ENCODE measurements at places on chromosomes 4 and X.
A peak's percentile ranks its signal among the peaks of the same experiment; 100 is the strongest.

DNA sequence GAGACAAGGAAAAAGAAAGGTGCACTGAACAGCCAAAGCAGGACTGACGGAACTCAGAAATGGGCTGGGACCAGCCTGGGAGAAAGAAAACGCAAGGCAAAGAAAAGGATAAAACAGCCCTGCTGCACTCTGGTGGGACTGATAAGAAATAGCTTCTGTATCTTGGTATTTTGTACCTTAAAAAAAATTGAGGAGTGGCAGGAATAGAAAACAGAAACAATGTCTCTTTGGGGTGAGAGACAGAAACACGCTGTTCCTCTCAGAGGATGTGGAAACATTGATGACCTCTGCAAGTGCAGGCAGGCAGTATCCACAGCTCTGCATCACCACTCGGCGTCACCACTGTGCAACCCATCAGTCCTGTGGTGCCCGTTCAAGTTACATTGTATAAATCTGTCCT, 152.5 kb upstream of the SPRY1 start:
- DNase-seq: peak; percentile 7

DNA sequence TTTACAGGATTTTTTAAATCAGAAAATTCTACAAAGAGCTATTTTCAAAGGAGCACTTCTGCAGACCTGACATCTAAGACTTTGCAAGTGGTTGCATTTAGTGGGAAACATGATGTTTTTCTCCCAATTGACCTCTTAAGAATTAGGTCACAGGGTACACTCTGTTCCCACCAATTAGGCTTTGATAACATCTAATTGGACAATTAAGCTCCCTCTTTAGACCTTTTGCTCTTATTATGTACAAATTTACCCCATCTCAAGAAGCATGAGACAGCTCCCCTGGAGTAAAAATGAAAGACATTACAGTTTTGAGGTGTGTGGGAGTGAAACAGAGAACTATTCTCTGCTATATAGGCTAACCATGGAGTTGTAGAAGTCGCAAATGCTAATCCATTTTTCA, 31.8 kb upstream of the AGA start:
- no peak for DNase-seq

DNA sequence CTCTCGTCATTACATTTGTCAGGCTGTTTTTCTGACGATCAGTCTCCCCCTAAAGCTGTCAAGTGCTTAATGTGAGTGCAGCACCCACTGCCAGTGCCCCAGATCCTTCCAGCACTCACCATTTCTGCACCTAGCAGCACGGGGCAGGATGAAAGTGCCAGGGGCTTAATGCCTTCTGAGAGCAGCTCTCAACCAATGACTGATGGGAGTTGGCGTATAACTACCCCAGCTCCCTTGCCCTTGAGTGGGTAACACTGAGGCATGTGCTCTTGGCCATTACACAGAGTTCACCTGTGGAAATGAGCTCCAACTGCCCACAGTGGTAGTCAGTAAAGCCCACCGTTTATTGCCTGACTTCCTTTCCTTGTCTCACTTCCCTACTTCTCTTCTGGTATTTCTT, 226.2 kb upstream of the BCOR start:
- DNase-seq: no peak

- DNase-seq: no peak
Measured at GRCh38 chr4:29680644-29681043, 1039.5 kb upstream of the PCDH7 start.

GRCh38 chr4:10371869-10372471, 85.3 kb downstream of the ZNF518B start:
- DNase-seq: no peak

DNA sequence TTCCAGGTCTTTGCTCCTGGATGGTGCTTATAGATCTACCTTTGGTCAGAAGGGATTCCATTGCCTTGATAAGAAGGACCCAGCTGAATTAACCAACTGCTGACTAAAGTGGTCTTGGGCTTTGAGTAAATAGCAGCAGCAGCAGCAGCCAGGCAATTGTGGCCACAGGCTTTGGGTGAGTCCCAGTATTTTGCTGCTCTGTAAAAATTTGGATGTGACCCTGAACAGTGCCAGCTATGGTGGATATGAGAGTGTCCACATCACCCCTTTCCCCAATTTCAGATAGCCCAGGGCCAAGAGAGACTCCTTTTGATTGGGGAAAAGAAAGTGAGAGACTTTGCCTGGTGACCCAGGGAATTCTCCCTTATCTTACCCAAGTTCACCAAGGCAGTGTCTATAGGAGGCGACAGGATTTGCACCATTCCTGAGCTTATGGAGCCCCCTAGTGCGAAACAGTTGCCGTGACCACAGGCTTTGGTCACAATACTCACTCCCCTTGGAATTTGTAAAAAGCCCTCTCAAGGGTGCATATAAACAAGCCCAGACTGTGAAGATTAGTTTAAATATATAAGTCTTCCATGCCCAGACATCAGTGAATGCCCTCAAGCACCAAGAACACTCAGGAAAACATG, 518.0 kb downstream of the TMA16 start:
- peak; percentile 37 for DNase-seq

GRCh38 chr4:16443504-16444088, 217.3 kb upstream of the TAPT1 start:
- DNase-seq: peak; percentile 61

GRCh38 chr4:675036-675882, 917 bp downstream of the MYL5 start:
- DNase-seq: peak; percentile 69

- DNase-seq: peak; percentile 99
Measured at GRCh38 chr4:83455281-83456183, at the start of the genes HELQ and MRPS18C. Gene HELQ (minus strand): TSS chr4:83455823. CDS start chr4:83455693, 130 bp downstream. Gene MRPS18C (plus strand): TSS chr4:83456058. CDS start chr4:83456078, 20 bp downstream.

GRCh38 chrX:82218361-82218760, 1016.5 kb downstream of the SH3BGRL start:
- peak; percentile 72 for DNase-seq

DNA sequence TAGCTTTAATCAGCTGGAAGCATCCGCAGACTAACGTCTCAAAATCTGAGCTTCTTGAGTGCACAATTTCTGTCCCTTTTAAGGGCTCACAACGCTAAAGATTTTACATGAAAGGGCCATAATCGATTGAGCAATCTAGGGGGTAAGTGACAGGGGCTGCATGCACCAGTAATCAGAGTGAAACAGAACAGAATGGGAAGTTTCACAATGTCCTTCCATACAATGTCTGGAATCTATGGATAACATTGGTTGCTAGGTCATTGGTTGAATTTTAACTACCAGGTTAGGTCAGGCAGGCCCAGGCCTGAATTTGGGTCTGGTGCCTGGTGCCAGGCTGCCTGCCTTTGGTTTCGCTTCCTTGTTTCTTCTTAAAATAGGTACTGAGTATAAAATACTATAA, 42.0 kb upstream of the MTMR8 start:
- no peak for DNase-seq

- no peak for DNase-seq
Measured at GRCh38 chrX:25519258-25519657, 503.5 kb upstream of the ARX start.

GRCh38 chr4:182255441-182256190, 12.4 kb downstream of the TENM3 start:
- no peak for DNase-seq

GRCh38 chr4:144985014-144985413, 113.0 kb downstream of the ANAPC10 start:
- no peak for DNase-seq

DNA sequence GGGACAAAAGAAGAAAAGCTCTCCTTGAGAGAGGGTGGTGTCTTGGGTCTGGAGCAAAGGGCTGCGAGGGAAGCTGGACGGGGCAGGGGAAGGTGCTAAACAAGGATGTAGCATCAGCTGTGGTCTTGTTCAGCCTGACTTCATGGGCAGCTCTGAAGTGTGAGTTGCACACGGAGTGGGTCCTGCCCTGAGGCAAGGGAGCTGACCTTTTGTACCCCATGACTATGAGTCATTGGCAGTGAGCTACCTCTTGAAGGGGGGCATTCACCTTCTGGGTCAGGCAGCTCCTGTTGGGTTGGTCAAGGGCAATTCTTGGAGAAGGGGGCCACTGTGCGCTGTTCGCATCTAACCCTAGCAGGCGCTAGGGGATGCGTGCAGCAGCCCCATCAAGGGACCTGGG, 151.8 kb downstream of the SMIM20 start:
- DNase-seq: no peak

GRCh38 chr4:39470402-39470801, 11.5 kb downstream of the LIAS start:
- no peak for DNase-seq

GRCh38 chr4:173367285-173367684, 3.5 kb upstream of the SAP30 start:
- no peak for DNase-seq

GRCh38 chrX:34734383-34734782, 77.3 kb upstream of the TMEM47 start:
- no peak for DNase-seq

GRCh38 chr4:173218411-173219125, 50.0 kb downstream of the GALNT7 start:
- peak; percentile 82 for DNase-seq

GRCh38 chr4:82905205-82905604, 4.7 kb downstream of the THAP9 start:
- DNase-seq: peak; percentile 41

DNA sequence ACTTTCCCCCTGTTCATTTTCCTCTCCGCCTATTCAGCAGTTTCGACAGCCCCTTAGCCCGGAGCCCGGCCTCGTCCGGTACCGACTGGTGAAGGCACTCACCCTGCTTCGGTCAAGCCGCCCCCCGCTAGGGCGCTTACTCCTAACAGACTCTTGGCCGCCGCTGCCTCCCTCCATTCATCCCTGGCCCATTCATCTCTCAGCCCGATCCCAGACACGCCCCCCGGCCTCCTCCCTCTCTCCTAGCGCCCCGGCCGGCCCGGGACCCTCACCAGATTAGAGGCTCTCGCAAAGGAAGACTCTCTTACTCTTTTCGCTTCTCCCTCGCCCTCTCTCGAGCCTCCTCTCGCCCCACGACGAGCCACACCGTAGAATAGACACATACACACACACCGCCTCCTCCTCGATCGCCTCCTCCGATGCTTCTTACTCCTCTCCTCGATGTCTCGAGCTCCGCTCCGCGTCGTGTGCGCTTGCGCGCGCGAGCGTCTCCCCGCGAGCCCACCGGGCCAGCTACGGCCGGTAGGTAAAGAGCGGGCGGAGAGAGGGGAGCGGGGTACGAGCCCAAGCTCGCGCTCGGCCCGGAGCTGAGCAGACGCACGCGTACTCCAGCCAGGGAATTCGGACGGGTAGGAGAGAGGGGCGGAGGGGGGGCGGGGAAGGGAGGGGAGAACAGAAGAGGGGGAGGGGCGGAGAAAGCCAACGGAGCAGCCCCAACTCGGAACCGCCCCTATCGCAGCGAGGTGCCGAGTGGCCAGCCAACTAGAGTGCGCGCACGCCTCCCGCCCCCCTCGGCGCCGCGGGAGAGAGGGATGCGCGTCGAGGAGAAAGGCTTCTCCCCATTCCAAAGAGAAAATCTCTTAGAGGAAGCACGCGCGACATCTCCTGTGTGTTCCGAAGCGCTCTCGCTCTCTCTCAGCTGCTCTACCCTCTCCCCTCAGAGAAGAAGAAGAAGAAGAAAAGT, at the start of gene WNK3:
WNK3 (minus strand) TSS at position 633 of the 964 bp plus-strand sequence.
- no peak for DNase-seq

Measured in NB4 (cell line).